Stimulated activated CD4-positive, alpha-beta T cell treated with anti-CD3 and anti-CD28 coated beads, Interleukin-4, amount 100 ng/mL, for 4 hours (primary cell): ENCODE measurements at places on chromosomes 11 and 22.

GRCh38 chr11:636511-637332 is at the start of gene DRD4:
TSS of gene DRD4 (plus strand) at chr11:637269. CDS start at chr11:637305, 36 bp downstream.
- DNase-seq, result no peak

DNA sequence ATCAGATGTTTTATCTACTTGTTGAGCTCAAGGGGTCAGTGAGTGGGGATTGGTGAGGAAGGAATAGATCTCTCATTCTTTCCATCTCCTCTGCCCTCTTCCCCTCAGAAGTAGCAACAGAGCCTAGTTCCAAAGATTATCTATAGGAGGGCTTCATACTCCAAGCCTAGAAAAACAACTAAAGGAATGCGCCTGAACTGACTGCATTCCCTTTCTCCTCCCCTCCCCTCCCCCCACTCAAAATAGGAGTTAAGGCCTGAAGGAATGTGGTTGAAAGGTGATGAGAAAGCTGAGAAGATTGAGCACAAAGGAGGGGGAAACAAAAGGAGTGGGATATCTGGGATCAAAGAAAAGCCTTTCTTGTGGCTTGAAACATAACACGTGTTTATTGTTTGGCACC is 10.5 kb downstream of the EMSY start:
- no peak for DNase-seq

DNA sequence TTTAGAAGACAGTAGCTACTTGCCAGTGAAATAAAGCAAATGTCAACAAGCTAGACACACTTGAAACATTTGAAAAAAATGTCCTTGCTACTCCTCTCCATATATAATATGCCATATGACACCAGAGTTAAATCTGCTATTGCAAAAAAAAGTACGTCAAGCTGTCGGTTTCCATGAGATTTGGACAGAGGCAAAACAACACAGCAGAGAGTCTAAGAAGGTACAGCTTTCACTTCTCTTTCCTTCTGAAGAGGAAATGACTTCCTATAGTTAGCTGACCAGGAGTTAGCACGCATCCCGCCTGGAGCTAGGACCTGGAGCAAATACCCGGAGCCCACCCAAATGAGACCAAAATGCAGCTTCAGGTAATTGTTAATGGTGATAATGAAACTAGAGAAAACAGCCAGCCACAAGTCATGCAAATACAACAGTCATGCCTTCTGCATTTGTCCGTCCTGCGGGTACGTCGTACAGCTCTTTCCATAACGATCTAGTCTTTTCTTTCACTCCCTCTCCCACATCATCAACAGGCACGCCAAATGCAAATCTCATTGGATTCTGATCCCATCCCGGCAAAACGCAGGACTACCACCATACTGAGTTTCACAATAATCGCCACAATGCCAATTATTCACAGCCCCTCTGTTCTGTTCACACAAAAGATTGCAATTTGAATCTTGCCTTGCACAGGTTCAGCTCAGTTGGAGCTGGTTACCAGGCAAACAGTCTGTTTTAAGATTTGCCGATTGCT is 395.0 kb upstream of the CCDC90B start:
- no peak for DNase-seq

DNA sequence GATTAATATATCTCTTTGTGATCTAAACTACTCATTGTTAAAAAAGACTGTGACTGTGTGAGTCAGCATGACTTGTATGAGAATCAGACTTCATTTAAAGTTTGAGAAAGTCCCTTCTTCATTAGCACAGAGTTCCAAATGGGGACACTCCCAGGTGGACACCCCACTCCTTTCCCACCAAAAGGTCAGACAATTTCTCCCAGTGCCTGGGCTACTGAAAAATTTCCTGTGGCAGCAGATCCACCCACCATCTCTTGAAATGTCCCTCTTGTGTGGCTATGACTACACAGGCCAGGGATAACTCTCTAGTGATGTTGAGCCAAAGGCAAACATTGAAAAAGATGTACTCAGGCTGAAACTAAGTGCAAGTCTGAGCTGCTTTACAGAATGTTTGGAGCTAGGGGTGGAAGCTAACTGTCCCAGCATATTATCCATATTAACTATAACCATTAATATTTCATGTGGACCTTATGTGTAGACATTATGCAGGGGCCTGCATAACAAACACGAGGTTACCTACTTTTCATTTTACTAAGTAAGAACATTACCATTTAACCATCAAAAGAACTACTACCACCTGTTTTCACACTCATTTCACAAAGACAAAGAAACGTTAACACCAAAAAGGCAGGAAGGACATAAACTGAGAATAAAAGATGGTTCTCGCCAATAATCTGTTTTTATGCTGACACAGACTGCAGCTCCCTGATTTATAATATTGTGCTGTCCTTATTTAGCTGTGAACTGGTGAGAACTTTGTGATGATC is 44.8 kb downstream of the MMP20 start:
- DNase-seq, result no peak

- peak; percentile 1 for DNase-seq
These were observed 505 bp downstream of the FAM227A start for GRCh38 chr22:38655519-38656255.

DNA sequence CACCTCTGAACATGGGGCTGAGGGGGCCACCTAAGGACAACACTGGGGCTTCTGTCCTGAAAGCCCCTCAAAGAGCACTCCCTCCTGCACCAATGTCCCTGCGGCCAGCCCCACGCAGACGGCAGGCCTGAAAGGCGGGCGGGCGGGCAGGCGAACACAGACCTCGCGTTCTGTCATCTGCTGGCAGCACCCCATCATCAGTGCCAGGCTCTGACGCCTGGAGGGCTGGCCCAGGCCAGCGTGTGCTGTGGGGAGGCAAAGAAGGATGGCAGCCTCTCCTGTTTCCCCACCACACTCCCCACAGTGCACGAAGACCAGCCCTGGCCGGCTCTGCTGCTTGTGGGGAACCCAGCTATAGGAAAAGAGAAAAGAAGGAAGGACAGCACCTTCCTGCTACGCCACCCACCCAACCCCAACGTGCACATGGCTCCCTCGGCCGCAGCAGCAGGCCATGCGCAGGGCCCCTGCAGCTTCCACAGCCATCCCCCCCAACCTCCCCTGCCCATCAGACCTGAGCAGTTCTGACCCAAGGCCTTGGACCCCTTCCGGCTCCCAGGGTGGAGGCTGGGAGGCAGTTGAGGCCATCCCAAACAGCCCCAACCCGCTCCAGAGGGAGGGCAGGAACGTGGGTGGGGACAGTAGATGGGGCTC is 3.5 kb downstream of the SBF1 start:
- DNase-seq, result no peak

DNA sequence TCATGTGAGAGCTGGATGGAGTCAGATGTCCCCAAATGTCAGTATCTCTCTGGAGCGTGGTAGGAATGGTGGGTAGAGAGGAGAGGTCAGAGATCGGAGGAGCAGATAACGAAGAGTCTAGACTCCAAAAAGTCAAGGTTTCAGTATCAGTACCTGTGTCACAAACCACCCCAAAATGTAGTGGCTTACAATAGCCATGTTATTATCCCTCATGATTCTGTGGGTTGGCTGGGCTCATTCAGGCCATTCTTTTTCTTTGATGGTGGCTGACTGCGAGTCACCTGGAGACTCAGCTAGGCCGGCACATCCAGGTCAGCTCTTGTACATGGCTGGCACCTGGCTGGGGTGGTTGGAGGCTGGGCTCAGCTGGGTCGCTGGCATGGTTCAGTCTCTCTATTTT is 7.3 kb upstream of the SSTR3 start:
- no peak for DNase-seq

GRCh38 chr11:47147250-47147649 is 29.4 kb downstream of the ARFGAP2 start:
- no peak for DNase-seq

GRCh38 chr11:66286699-66287098 is 2.2 kb downstream of the YIF1A start:
- DNase-seq, result no peak

- DNase-seq, result no peak
These were observed 33.0 kb downstream of the CHID1 start for GRCh38 chr11:877565-877964.

GRCh38 chr11:123241874-123242543 is 47.0 kb upstream of the CLMP start:
- DNase-seq, result no peak

DNA sequence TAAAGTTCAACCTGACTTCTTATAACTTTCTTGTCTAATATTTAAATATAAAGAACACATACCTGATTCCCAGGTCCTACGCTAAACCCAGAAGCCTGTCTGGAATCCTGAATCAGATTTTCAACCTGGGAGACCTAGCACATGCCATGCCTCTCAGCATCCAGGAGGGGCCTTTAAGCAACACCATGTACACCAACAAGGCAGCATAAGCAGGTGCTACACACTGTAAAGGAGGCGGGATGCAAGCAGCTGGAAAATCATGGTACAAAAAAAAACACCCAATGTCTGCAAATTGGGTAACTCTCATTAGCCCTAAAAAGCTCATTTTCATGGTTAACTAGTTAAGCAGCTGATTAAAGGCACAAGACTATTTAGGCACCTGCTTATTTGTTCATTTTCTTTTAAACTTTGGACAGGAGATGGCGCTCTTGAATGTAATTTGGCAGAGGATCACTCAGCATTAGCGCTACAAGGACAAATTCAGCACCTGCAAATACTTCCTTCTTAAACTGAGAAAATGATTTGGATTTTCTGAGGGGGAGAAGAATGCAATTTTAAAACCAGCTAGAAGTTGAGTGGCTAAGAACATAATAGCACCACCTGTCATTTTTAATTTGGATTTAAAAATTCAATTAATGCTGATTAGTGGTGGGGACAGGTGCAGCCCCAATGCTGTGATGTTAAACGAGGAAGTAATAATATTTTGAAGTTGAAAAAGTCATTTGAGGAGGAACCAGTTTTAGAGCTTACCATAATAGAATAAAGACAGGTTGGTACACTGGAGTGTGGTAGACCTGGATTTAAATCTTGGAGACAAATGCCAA is 104.0 kb downstream of the FAR1 start:
- no peak for DNase-seq

DNA sequence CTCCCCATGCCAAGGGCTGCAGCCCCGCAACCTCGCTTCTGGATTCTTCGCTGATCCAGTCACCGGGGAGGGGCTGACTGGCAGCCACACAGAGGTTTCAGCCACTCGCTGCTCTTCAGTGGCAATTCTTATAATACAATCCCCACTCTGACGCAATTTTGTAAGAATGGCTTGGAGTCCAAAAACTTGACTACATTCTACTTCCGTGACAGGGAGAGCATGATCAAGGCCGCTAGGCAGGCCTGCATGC is 14.9 kb downstream of the PPM1F start:
- no peak for DNase-seq

DNA sequence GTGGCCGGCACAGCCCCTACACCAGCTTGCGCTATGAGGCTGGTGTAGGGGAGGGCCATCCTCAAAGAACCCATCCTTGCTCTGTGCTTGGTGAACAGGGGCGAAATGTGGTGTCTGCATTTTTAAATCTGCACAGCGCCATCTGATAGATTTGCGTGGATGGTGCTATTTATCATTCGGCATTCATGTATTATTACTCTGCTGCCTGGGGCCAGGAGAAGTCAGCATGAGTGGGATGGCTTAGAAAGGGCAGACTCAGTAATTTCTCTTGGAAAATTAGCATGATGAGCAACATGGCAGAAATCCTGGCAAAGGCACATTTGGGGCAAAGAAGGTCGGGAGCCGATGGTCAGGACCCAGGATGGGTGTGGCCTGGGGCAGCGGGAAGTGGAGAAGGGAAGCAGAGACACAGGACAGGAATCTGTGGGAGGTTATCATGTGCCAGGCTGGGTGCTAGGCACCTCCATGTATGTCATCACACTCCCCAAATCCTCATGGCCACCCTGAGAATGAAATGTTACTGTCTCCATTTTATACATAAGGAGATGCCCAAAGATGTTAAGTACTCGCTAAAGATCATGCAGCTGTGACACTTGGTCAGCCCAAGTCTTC is 149.0 kb downstream of the CEP164 start:
- no peak for DNase-seq

DNA sequence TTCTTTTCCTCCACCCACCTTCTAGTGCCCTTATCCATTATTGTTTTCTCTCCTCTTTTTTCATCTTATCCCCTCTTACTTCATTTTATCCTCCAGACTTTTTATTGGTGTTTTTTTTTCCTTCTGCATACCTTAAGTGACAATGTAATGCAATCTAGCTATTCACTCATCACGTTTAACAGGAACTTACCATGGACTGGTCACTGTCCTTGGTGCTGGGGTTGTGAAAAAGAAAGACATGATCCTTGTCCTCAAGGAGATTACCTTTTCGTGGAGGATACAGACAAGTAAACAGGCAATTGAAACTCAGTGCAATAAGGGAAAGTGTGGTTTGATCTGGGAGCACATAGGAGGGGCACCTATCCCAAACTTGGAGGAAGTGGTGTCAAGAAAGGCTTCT is 20.7 kb downstream of the SYT9 start:
- DNase-seq, result no peak

- DNase-seq, result no peak
These were observed 33.3 kb upstream of the SORL1-AS1 start for GRCh38 chr11:121486054-121486453.

DNA sequence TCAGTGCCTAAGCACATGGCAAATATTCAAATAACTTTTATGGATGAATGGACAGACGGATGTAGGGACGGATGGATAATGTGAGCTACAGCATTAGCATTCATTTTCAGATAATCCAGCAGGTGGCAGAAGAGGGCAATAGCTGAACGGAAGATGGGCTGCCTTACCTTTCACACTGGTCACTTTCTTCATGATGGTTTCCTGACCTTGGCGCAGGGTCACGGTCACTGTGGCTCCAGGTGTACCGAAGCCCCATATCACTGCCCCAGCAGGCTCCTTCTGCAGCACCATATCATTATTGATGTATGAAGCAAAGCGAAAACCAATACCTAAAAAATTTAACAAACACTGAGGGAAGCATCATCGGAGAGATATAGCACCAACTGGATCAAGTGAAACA is 4.3 kb downstream of the SIAE start:
- no peak for DNase-seq

DNA sequence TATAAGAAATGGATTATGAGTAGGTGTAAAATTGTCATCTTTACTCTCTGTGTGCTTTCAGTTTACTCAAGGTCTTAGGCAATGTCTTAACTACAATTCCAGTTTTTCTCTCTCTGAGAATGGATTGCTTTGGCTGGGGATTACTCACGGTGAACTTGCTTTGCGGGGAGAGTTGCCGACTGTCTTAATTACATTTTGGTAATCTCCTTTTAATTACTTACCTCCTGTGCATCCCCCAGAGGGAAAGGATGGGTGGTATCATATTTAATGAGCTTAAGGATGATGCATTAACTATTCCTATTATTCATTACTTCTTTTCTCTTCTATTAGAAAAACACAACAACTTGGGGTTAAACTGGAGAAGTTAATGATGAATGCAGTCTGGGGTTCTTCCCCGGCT is 159.4 kb downstream of the MPPED1 start:
- DNase-seq, result no peak

- DNase-seq, result no peak
These were observed 81.5 kb downstream of the TRMU start for GRCh38 chr22:46416891-46417580.
